ENCODE measurements at places on chromosomes 12 and 14.

GRCh38 chr12:115118177-115118724, 434.3 kb upstream of the TBX3 start:
- no peak for DNase-seq

DNA sequence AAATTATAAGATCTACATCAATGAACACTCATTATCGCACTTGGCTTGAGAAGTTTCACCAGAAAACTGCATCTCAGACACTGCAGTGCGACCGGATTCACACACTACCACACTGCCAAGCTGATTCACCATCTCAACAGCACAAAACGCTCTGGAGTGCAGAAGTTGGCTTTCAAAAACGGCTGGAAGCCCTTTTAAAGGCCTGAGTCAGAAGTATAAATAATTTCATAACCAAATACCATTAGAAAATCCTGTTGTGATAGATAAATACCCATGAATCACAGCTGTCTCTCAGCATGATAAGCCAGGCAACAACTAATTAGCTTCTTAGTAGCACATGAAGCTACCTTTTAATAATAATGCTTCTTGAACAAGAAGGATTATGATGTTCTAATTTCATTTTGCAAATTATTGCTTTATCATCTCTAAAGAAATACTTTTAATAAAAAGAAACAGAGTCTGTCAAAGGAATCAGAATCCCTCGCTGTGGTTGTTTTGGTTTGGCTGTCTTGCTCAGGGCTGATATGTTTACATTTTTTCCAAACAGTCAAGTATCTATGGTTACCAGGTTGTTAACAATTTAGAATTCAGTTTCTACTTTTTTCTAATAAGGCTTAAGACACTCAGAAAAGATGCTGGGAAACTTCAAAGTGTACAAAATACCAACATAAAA, 51.2 kb downstream of the SLC2A13 start:
- no peak for DNase-seq

DNA sequence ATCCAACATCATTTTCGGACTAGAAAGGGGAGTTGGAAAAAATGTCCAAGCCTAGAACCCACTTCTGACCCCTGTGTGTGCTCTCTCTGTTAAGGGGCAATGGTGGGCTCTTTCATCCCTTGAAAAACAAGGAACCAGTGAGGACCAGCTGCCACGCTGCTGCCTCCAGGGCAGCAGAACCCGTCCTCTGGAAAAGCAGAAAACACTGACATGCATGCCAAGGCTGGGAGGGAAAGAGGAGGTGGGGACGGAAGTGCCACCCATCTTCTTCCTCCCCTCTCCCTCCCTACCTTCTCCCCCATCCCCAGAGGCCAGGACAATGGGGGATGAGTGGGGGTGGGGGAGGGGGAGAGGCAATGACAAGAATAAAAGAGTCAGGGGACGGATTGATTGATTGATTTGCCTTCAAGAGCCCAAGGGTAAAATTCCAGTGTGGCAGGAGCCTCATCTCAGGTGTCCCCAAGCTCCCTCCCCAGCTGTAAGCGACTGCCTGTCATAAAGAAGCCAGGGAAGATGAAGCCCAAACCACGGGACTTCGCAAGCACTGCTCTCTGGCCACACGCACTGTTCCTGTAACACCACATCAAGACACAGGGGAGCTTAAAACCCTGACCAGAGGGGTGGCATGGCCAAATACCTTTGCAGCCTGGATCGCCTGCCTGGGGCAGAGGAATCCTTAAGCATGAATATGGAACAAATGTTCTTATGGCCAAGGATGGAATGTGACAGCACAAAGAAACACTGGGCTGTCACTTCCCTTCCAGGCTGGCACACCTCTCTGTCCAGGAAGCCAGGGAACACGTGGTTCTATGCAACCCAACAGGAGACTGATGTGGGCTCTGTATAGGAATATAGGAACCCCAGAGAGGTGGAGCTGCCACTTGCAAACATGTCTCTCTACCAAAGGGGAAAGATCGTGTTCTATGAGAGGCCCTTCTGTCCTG, 38.9 kb upstream of the BDKRB2 start:
- no peak for DNase-seq

DNA sequence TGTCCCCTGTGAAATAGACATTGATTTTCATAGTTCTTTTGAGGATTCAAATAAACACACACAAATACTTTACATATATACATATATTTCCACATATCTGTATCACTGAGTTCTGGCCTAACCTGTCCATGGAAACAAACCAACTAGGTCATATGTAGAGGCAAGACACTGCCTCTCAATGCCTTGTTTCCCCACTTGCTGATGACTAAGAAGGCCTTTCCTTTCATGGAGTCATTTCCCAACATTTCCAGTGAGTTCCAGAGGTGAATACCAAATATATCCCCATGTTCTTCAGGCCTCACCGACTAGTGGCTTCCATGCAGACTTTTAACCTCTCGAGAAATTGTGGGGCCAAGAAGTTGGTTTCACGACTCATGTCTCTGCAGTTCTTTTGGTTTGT, 120.8 kb downstream of the DNAI7 start:
- no peak for DNase-seq

GRCh38 chr12:14384783-14385638, 19.5 kb downstream of the ATF7IP start:
- peak; percentile 66 for DNase-seq

GRCh38 chr14:39015360-39015961, 87.6 kb downstream of the SEC23A start:
- DNase-seq: peak; percentile 80

- DNase-seq: no peak
These were observed 1.6 kb downstream of the KMT2D start for GRCh38 chr12:49059045-49059298.

DNA sequence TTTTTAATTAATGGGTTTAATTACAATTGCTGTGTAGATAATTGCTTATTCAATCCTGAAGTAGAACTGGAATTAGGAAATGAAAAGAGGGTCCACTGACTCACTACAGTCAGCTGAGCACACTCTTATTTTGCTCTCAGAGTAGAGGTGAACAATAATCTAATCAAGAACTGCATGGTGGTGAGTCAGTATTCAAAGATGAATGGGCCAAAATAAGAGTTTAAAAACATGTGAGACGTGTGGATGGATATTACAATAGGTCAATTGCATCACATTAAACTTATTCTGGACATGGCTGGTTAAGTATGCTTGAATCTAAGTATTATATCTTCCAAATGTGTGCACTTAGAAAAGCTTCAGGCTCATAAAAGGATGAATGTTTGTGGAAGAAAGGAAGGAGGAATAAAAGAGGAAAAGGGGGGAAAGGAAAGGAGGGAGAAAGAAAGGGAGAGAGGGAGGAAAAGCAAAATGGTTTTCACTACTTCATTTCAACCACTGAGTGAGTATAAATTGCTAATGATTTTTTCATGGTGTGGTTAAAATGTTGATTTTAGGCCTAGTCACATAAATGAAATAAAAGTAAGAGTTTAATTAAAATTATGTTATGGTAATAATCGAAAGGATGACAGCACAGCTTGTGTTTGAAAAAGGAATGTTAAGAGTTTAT, 27.0 kb upstream of the EEA1 start:
- no peak for DNase-seq

GRCh38 chr12:113515082-113515856, 43.6 kb upstream of the LHX5 start:
- DNase-seq: no peak

- DNase-seq: no peak
These were observed 94.2 kb downstream of the DDX51 start for GRCh38 chr12:132049876-132050275.

- peak; percentile 27 for DNase-seq
These were observed 151.0 kb upstream of the ARHGAP5 start for GRCh38 chr14:31926123-31926522.

DNA sequence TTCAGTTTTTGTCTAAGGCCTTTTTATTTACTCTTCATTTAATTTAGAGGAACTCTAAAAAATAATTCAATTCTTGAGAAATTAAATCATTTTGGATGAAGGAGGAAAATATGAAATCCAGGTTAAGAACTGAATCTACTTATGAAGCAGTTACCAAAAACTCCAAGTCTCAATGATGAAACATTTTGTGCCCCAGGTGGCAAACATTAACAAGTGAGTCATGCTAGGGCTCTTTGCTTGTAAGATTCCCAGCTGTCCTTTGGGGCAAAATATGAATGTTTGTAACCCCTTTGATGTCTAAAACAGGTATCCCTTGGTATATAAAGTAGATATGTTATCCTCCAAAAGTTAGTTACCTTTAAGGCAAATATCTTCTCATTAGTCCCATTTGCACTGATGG, 202.4 kb downstream of the NEDD1 start:
- DNase-seq: no peak

GRCh38 chr12:53536962-53537361, 29.7 kb upstream of the NPFF start:
- DNase-seq: no peak

DNA sequence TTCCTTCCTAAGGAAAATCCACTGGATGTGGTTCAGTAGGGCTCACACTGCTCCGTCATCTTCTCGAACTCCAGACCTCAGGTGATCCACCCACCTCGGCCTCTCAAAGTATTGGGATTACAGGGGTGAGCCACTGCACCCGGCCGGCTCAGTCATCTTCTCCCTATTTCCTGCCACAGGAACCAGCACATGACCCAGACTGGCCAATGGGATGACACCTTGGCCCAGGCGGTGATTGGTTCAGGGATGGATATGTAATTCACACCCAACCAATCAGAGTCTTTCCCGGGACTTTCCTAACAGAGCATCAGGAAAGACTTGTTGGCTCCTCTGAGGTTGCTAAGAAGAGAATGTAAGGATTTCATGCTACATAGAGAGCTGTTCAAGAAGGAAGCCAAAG, 19.2 kb upstream of the C12orf76 start:
- no peak for DNase-seq

GRCh38 chr12:59093073-59093772, 172.9 kb upstream of the LRIG3 start:
- DNase-seq: no peak

- DNase-seq: no peak
These were observed 18.0 kb downstream of the ATL1 start for GRCh38 chr14:50577982-50578381.

DNA sequence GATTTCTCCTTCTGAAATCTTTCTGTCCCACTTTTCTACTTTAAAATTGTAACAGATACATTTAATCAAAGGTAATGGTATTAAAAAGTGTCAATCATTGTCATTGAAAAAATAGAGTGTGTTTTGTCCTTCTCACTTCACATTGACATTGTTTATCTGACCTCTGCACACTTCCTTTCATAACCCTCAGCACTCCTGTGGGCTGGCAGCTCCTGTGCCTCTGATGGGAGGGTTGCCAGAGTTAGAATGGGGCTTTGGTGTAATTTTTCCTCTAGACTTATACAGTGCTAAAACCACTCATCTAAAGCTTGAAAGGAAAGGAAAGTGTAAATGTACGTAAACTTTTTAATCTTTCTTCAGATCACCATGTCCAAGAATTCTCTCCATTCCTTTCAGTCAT, 23.7 kb downstream of the KCNA1 start:
- DNase-seq: no peak

DNA sequence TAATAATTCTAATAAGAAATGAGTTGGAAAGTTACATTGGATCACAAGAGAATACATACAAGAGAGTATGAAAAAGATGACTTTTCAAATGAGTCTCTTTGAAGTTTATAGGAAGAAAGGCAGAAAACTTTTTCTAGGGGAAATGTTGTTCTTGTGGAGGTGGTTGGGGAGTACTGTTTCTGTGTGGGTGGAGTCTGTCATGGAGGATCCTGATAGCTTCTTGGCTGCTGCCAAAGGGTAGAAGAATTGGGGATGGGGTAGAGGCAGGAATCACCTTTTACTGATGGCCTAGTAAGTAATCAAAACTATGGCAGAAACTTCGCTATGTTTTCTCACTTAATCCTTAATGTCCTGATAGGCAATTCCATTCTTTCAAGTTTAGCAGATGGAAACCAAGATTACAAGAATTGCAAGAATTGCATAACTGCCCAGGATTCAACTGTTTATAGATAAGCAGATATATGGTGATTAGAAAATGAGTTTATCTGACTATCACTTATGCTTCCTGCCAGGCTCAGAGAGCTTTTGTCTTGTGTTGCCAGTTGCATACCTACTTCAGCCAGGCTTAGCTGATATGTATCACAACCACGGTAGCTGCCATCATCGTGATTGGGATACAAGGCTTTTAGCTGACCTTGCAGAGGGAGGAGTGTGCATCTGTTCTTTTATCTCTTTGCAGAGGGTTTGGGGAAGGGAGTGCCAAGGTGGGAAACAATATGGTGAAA, 463.9 kb downstream of the TMTC2 start:
- no peak for DNase-seq

GRCh38 chr12:69252033-69252432, 12.7 kb downstream of the CPSF6 start:
- DNase-seq: no peak

DNA sequence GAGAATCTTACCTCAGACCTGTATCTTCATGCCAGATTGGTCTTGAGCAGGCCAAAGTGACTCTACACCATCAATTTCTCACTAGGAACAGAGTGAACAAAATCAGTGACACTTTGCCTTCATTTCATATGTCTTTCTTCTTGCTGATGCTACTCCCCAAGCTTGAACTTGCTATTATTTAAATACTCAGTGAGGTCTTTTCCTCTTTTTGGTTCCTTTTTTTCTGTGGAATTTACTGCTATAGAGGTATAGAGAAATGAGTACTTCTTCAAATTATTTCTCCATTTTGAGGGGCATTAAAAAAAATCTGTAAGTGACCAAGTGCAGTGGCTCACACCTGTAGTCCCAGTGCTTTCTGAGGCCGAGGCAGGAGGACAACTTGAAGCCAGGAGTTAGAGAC, at the start of gene GPR33:
GPR33 (minus strand) TSS at position 154 of the 400 bp plus-strand sequence. CDS start 4,074 bp downstream, outside the sequence.
- DNase-seq: no peak

GRCh38 chr12:11622876-11623281, 26.6 kb upstream of the ETV6 start:
- no peak for DNase-seq

DNA sequence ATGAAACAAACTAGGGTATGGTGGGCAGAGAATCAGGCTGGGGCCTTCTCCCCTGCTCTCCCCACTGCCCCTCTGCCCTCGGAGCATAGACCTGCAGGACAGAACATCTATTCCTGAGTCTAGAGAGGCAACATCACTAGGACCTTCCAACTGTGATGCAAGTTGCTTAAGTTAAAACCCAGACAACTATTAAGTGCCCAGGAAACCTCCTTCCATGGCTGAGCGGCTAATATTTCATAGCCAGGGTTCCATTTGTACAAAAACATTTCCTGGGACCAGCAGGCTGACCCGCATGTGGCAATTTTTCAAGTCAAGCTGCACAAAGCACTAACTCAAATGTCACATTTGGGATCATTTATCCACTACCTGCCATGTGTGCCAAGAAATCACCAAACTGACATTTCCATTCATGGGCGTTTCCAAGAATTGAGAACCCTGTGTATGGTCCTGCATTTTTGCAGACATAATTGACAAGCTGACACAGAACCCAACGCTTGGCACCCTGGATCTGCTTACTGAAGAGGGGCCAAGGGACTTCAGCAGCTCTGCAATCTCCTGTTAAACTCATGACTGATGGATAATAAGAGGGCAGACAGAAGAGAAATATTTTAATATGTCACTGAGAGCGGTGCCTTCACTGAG, 32.7 kb downstream of the NT5DC3 start:
- no peak for DNase-seq

DNA sequence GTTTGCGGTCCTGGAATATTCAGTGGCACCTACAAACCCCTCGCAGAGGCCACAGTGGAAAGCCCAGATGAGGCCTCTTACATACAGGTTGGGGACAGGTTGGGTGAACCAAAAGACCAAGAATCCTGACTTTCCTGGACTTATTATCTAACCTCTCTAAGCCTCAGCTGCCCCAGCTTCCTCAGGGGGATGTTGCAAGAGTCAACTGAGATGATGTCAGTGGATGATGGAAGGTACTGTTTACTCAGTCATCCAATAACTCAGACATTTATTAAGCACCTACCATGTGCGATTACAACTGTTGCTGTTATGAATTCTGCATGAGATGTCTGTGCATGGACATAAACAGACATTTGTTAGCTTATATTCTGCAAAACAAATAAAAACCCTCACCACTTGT, 72.8 kb downstream of the RFX4 start:
- no peak for DNase-seq
